AG10803 (cell line): ENCODE measurements at places on chromosomes 5 and 9.

DNA sequence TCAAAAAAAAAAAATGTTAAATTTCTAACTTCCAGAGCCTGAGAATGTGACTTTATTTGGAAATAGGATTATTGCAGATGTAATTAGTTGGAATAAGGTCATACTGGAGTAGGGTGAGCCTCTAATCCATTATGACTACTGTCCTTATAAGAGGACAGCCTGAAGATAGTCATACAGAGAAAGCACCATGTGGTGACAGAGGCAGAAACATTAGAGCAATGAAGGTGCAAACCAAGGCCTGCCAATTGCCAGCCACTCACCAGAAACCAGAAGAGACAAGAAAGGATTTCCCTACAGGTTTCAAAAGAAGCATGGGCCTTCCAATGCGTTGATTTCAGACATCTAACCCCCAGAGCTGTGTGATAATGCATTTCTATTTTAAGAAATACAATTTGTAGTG lies 659.2 kb upstream of the CHD1 start:
- DNase-seq = no peak

GRCh38 chr5:41843456-41844370 lies 26.5 kb downstream of the OXCT1 start:
- DNase-seq = peak; percentile 69

- no peak for DNase-seq
Observed at GRCh38 chr9:93118863-93119702, 15.0 kb downstream of the NINJ1 start.

DNA sequence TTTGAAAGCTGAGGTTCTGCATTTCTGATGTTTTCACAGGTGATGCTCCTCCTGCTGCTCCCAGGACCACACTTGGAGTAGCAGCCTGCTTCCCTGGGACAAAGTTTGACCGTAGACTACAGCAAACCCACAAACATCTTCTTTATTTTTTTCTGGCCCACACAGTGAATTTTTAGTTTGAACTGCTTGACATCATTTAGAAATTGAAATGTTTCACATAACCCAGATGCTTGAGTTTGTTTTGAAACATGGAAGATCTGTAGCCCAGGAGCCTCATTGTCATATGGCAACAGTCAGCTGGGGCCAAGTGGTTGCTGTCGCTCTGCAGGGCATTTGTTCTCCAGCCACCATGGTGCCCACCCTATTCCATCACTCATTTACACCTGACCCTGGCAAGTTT lies 8.4 kb downstream of the SH3TC2 start:
- DNase-seq = peak; percentile 64

DNA sequence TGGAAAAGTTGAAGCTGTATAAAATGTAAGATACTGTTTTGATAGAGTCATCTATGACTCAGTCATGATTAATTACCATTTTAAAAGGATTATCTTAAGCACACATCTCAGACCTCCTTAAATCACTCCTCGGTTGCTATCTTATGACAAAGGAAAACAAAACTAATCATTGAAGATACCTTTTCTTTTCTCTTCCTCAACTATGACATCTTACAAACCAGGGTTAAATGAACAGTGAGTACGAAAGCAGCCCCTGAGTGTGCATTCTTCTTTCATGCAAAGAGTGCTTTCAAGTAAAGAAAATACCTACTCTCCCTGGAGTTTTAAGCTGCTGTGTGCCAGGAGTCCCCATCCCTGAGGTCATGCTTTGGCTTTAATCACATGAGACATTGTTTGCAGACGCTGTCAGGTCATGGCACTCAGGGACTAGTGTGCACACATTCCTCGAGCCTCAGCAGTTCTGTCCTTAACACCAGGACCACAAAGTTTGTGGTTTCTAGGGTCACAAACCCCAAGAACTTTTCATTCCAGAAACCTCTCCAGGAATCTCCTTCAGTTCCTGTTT lies 86.7 kb upstream of the ICE1 start:
- peak; percentile 54 for DNase-seq
